ENCODE measurements at places on chromosomes 2 and 18. TPM values are rescaled to one million over a fixed set of nuclear protein-coding genes. Genes with fewer than 3 reads are reported as not detected.

The RIT2 gene
- not detected for total RNA-seq

The IL1RN gene
- total RNA-seq = 20.5 TPM

DNA sequence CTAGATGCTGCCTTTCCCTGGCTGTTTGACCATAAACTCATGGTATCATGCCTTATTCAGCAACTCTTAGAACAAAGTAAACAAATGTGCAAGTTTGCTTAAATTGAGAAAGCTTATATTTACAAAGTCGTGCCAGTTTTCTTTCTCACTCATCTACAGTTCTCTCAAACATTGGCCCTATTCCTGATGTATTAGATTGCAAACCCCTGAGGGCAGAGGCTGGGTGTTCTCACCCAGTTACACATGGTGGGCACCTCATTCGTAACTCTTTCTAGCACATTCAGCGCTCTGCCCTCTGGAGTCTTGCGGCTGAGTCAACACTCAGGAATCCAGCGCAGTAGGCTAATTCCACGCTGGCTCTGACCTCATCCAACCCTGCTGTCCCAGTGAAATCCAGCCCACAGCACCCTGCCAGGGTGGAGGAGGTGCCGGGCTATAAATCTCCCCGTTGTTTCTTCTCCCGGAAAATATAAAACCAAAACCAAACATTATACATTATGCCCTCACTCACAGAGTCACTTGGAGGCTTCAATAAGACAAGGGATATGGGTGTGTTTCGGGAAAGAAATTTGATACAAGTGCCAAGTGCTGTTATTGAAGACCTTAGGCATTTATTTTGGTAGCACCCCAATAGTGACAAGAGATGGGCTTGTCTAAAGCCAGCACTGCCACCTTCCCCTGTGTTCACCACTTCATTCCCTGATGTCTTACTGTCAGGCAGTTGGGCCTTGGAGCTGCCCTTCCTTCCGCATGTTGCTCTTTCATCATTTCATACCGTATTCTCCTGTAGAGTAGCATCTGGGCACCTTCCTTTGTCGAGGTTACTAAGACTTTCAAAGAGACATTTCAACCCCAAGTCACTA, 287.4 kb downstream of the PRKCE start:
- peaks cover 52% of the 10 kb centered on the region for H3K4me1 ChIP-seq
- no peaks in the 10 kb centered on the region for H3K36me3 ChIP-seq
- peak overlapping the region; percentile 66 for H3K4me3 ChIP-seq
- H3K27me3 ChIP-seq = peaks cover 2% of the 10 kb centered on the region
- DNase-seq = no peak
- peak overlapping the region; percentile 90 for H3K27ac ChIP-seq

- no peak overlapping the region for H3K27ac ChIP-seq
- H3K4me1 ChIP-seq = peaks cover 44% of the 10 kb centered on the region
- peaks cover 63% of the 10 kb centered on the region for H3K27me3 ChIP-seq
- peaks cover 11% of the 10 kb centered on the region for H3K36me3 ChIP-seq
- no peak for DNase-seq
These were observed 55.2 kb downstream of the ZEB2 start for GRCh38 chr2:144464730-144465129.

DNA sequence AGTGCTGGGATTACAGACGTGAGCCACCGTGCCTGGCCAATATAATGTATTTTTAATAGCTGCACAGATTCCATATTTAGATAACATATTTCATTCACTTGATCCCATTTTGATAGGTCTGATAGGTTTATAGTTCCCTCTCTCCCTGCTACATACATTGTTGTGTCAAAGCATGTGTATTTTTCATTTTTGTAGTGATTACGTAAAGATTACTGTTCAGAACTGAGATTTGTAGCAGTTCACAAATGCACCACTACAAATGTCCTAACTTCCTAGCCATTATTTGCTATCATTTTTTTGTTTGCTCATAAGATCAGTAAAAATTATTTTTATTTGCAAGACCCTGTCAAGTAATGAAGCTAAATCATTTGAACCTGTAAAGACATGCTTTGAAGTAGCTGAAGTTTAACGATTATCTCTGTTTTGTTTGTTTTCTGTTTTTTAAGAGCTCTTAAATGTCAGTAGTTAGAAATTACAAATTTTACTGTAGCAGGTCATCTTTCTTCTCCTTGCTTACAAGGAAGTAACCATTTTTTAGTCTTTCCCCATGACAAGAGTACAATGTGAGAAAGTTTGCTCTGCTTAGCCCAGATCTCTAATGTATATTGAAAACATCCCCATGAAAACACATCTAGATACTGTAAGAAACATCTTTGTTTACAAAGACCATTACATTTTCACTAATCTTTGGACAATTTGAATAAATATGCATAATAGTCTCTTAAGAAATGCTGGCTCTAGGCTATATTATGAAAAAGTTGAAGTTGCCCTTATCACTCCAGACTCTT, 54.1 kb downstream of the EML4 start:
- H3K27me3 ChIP-seq = no peaks in the 10 kb centered on the region
- H3K36me3 ChIP-seq = peaks cover 18% of the 10 kb centered on the region
- H3K4me1 ChIP-seq = peaks cover 28% of the 10 kb centered on the region

- no peak overlapping the region for H3K4me3 ChIP-seq
- DNase-seq = no peak
- H3K36me3 ChIP-seq = no peaks in the 10 kb centered on the region
- H3K27me3 ChIP-seq = peaks cover 28% of the 10 kb centered on the region
- H3K27ac ChIP-seq = no peak overlapping the region
These were observed 13.4 kb downstream of the GPR35 start for GRCh38 chr2:240638512-240639160.

DNA sequence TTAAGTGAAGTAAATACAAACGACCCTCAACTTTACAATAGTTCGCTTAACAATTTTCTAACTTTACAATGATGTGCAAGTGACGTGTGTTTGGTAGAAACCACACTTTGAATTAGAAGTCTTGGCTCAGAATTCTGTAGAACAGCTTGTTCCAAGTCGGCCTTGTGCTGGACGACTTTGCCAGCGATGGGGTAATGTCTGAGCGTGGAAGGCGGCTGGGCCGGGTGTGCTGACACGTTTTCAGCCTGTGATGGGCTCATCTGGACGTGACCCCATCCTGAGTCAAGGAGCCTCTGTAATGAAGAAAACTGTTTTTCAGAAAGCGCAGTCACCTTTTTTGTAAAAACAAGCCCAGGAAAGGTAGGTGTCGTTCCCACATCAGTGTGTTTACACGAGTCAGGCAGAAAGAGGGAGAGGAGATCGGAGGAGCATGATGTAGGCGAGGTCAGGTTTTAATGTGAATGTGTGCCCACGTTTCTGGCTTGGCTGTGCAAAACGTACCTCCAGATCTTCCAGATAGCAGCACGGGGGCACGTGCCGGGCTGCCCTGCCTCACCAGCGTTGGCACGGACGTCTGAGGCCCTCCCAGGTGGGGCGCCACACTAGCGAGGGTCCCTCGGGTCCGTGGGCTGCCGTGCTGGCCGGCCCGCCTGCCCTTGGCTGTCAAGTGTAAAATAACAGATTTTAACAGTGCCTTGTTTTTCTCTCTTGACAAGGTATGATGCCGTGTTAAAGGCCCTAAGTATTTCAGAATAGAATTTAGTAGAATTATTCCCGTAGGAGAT, 54.6 kb downstream of the CTDP1 start:
- no peak for DNase-seq
- H3K27ac ChIP-seq = no peak overlapping the region
- no peaks in the 10 kb centered on the region for H3K27me3 ChIP-seq
- H3K4me3 ChIP-seq = no peak overlapping the region

DNA sequence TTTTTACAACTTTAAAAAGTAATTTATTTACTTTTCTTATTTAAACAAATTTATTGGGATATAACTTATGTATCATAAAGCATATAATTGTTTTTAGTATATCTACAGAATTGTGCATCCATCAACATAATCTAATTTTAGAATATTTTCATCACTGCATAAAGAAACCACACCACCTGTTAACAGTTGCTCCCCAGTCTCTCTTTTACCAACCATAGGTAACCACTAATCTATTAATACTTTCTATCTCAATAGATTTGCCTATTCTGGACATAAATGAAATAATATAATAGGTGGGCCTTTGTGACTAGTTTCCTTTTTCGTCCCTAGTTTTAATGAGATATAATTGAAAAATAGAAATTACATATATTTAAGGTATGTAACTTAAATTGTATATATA, 90.6 kb downstream of the ADAM23 start:
- DNase-seq = no peak
- no peaks in the 10 kb centered on the region for H3K27me3 ChIP-seq
- no peaks in the 10 kb centered on the region for H3K36me3 ChIP-seq
- no peak overlapping the region for H3K27ac ChIP-seq

- H3K36me3 ChIP-seq = no peaks in the 10 kb centered on the region
- H3K27ac ChIP-seq = no peak overlapping the region
- H3K27me3 ChIP-seq = peaks cover 3% of the 10 kb centered on the region
- H3K4me3 ChIP-seq = no peak overlapping the region
These were observed 34.8 kb downstream of the PTPRM start for GRCh38 chr18:7601936-7602335.

DNA sequence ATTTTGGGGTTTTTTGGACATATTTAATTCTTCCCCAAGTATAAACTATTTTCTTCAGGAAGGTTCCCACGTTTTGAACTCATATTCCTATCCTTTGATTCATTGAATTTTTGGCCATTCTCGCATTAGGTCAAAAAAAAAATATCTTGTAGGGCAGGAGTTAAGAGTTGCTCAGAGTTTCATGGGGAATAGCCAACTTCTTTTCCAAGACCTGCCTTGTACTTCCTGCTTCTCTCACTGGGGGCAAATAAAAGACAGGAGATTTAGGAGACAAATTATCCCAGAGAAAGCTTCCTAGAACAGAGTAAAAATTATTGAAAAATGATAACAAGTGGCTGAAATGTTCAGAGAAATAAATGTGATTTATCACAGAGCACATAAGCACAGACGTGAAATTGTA, 55.2 kb upstream of the BCL11A start:
- H3K4me1 ChIP-seq = peaks cover 10% of the 10 kb centered on the region
- H3K27me3 ChIP-seq = no peaks in the 10 kb centered on the region
- no peak overlapping the region for H3K27ac ChIP-seq

DNA sequence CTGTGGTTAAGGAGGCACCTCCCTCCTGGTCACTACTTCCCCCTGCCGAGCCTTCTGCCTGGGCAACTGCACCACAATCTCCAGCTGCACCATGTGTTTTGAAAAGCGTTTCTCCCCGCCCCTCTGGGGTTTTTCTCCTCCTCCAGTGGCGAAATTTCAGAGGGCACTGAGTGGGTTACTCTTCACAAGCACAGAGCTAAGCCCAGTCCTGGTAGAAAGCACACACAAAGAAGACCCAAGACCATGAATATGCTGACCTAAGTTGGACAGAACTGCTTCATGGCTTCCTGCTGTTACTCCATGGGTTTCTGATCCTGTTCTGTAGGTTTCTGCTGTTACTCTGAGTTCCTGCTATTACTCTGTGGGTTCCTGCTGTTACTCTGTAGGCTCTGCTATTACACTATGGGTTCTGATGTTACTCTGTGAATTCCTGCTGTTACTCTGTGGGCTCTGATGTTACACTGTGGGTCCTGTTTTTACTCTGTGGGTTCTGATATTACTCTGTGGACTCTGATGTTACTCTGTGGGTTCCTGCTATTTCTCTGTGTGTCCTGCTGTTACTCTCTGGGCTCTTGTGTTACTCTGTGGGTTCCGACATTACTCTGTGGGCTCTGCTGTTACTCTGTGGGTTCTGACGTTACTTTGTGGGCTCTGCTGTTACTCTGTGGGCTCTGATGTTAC, 216.6 kb downstream of the RTP5 start:
- no peaks in the 10 kb centered on the region for H3K36me3 ChIP-seq
- H3K27ac ChIP-seq = no peak overlapping the region
- peak overlapping the region; percentile 10 for H3K4me3 ChIP-seq
- H3K4me1 ChIP-seq = no peaks in the 10 kb centered on the region
- H3K27me3 ChIP-seq = peaks cover 36% of the 10 kb centered on the region
- DNase-seq = no peak

GRCh38 chr2:147288131-147288530, 556.7 kb upstream of the ACVR2A start:
- no peaks in the 10 kb centered on the region for H3K27me3 ChIP-seq
- H3K36me3 ChIP-seq = no peaks in the 10 kb centered on the region
- DNase-seq = no peak

GRCh38 chr2:27032495-27033252, at the start of gene TMEM214:
Gene TMEM214 (plus strand): TSS chr2:27032965. CDS start chr2:27033016, 51 bp downstream.
- DNase-seq = peak; percentile 91
- H3K27me3 ChIP-seq = no peaks in the 10 kb centered on the region
- peak within 1 kb of the TSS; percentile 96 for H3K4me3 ChIP-seq
- H3K4me1 ChIP-seq = peaks cover 23% of the 10 kb centered on the region

DNA sequence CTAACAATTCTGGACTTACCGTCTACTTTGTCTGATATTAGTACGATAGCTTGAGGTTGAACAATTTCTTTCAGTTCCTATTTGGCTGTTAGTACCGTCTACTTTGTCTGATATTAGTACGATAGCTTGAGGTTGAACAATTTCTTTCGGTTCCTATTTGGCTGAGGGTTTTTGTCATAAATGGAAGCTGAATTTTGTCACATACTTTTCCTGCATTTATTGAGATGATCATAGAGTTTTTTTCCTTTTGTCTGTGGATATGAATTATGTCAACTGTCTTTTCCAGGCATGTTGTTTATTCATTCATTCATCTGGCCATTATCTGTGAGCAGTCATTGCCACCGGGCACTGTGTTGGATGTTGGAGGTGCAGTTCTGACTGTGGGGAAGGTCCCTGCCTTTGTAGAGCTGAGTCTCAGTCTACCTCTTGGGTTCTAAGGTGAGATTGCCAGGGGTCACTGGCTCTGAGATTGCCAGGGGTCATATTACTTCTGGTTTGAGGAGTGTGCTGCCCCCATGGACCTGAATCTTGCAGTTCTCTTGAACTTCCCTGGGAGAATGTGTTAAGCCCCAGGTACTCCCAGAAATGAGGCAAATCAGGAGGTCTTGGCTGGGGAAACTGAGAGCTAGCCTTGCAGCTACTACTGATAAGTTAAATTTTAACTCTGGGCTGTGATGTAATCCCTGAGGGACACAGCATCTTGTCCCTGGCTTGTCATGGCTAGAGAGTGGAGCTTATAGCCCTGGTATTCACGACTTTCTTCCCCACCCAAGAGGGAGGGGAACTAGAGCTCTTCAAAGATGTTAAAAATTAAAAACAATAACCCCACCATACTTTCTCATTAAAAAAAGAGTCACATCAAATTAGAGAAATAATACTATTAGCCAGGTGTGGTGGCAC, 89.1 kb upstream of the MBOAT2 start:
- peaks cover 9% of the 10 kb centered on the region for H3K4me1 ChIP-seq
- H3K27me3 ChIP-seq = no peaks in the 10 kb centered on the region
- H3K27ac ChIP-seq = no peak overlapping the region
- no peak overlapping the region for H3K4me3 ChIP-seq
- H3K36me3 ChIP-seq = peaks cover 4% of the 10 kb centered on the region

DNA sequence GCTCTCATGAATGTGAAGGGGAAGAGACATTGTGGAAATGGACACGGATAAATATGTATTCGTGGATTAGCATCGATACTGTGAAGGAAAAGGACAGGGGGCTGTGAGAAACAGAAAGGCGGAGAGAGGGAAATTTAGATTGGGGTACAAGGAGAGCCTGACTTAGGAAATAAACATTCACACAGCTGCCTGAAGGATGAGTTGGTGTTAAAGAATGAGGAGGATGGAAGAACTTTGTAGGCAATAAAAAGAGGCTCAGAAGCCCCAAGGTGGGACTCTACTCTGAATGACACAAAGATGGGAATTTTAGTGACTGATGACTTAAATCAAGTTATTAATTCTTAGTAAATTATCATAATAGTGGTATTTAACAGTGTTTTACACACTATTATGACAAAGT, 10.1 kb downstream of the MYO1B start:
- H3K36me3 ChIP-seq = peaks cover 2% of the 10 kb centered on the region
- DNase-seq = no peak
- H3K27me3 ChIP-seq = no peaks in the 10 kb centered on the region
- H3K27ac ChIP-seq = no peak overlapping the region
- no peak overlapping the region for H3K4me3 ChIP-seq
- H3K4me1 ChIP-seq = peaks cover 56% of the 10 kb centered on the region

All from type B pancreatic cell (in vitro differentiated cells).